Naive B cell (primary cell): ENCODE measurements at places on chromosomes 5 and 9.

DNA sequence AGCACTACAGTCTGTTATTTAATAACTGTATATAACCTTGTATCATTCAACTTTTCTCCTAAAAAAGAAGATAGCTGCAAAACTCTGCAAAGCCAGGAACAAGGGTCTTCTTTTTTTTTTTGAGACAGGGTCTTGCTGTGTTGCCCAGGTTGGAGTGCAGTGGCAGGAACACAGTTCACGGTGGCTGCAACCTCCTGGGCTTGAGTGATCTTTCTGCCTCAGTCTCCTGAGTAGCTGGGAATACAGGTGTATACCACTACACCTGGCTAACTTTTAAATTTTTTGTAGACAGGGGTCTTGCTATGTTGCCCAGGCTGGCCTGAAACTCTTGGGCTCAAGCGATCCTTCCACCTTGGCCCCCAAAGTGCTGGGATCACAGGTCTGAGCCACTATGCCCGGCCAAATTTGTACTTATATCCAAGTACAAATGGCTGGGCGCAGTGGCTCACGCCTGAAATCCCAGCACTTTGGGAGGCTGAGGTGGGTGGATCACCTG, 19.2 kb downstream of the RIOK2 start:
- no peak for DNase-seq

DNA sequence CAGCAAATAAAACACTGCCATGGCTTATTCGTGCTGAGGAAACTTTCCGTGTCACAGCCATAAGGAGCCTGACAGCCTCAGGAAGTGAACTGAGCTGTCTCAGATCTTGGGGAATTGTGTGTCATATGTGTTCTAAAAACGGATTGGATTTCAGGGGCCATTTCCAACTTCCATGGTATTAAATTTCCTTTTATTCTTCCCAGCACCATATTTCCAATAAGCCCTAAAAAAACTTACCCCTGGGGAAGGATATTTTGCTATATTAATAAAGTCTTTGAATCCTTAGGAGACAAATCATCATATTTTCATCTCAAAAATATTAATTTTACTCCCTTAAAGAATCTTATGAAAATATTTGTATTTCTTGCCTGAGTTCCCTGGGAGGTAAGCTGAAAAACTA, 93.9 kb downstream of the LHFPL2 start:
- no peak for DNase-seq

DNA sequence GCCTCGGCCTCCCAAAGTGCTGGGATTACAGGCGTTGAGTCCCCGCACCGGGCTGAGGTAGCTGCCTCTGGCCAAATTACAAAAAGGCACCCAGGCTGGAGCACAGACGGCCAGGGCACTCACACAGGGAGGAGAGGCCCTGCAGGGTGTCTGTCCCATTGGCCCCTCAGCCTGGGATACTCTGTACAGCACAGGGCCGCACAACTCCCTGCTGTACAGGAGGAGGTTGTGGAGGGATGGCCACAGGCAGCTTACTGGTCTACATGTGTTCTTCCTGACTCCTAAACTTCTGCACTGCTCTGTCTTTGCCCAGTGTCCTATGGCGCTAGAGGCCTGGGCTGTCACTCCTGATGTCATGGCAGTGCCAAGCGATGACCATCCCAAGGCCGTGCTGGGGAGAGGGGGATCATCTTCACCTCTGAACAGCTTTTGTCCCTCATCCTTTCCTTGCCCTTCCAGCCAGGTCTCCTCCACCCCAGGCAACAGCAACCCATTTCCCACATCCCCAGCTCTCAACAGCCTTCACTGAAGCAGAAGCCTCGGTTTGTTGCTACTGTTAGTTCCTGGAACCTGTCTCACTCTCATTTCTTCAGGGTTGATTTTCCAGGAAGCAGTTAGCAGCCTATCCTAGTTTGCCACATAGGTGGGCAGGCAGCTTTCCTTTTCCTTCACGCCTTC, 1.8 kb upstream of the CNOT6 start:
- no peak for DNase-seq

DNA sequence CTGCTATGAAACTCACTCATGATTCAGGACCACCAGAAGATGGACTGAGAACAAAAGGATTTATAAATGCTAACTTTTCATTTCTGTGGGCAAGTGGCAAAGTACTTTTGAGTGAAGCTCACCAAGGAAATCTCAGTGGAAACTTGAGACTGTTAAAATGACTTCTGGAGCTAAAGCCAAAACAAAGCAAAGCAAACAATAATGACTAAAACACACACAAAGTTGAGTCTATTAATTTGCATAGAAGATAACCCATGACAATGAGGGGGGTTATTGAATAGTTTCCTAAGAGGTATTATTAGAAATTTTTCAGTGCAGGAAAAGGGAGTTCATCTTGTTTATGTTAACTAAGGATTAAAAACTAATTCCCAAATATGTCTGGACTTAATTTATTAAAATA, 612.8 kb upstream of the FAM174A start:
- no peak for DNase-seq

- DNase-seq: no peak
Measured at GRCh38 chr5:92890841-92891244, 690.2 kb downstream of the NR2F1-AS1 start.

DNA sequence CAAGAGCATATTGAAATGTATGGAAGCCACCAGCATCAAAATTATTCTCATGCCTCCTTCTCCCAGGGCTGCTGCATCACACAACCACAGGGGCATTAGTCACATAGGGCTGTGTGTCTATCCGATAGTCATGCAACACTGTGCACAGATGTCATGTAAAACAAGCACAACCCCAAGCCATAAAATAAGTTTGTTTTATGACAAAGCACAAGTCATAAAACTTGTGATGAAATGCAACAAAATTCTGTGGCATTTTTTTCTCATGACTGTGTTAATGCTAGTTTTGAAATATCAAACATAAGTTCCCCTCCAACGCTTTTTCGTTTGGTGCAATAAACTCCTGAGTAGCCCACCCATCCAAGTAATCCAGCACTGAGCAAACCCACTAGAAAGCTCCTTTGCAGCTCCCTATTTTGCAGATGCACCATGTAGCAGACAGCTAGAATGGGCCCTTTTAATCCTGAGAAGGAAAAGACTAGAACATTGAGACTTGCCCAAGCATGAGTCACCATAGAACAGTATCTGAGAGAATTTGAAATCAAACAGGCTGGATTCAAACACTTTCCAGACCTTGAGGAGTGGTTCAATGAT, 93.3 kb upstream of the ZNF366 start:
- DNase-seq: no peak
